ENCODE measurements at places on chromosomes 16 and 17.

DNA sequence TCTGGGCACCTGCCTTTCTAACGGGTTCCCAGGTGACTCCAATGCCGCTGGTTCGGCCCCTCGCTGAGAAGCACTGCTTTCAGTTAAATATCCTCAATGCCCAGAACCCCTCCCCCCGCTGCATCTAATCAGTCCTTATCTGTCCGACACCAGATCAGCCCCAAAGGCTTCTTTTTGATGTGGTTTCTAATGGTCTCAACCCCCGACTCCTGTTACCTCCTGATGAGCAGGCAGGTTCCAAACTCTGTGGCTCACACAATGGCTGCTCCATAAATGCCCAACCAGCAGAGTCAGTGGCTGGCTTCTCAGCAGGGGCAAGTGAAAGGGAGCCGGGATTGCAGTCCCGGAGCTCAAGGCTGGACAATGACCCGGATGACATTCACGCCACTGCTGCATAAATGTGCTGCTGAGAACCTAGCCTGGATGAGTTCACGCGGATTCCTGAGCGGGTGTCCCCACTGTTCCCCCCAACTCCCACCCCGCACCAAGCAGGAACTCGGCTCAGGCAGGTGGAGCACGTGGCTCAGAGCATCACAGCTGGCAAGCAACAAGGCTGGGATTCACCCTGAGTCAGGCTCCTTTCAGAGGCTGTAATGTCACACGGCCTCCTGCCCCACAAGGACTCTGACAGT lies 1.0 kb upstream of the SLC38A8 start:
- no peak for DNase-seq

- no peak for DNase-seq
Measured at GRCh38 chr16:50889746-50890145, 147.9 kb downstream of the CYLD start.

- no peak for DNase-seq
Measured at GRCh38 chr17:9211133-9211765, 189.9 kb downstream of the NTN1 start.

- DNase-seq = no peak
Measured at GRCh38 chr17:63066158-63066813, 100.3 kb downstream of the TANC2 start.
